ENCODE measurements at places on chromosomes 2 and 18.

DNA sequence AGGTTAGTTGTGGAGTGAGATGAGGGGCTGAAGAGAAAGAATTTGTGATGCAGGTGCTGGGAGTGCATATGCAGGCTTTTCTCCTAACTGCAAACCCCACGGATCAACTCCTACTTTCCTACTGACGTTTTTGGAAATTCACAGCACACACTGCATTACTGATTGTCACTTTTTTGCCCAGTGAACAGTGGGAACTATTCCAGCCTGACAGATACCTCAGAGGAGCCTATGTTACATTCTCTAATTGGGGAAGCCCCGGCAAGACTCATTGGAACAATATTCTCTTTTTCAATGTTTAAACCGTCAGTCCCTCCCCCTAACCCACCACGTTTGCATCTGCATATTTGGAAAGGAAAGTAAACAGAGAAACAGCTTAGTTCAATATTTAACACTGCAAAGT is 126.2 kb downstream of the DPP4 start:
- DNase-seq, result no peak

DNA sequence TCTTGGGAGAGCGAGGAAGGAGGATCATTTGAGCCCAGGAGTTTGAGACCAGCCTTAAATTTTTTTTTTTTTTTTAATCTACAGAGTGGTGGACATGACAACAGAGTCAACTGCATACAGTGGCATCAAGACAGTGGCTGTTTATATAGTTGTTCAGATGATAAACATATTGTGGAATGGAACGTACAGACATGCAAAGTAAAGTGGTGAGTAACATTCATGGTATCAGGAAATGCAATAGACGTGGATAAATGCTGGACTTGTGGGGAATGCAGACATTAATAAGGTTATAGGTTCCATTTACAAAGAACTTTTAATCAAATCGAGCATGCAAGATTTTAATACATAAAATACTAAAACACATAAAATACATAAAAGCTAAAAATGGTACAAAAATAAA is 11.9 kb downstream of the WDR43 start:
- no peak for DNase-seq

GRCh38 chr18:61209801-61210200 is 123.4 kb upstream of the CDH20 start:
- no peak for DNase-seq

DNA sequence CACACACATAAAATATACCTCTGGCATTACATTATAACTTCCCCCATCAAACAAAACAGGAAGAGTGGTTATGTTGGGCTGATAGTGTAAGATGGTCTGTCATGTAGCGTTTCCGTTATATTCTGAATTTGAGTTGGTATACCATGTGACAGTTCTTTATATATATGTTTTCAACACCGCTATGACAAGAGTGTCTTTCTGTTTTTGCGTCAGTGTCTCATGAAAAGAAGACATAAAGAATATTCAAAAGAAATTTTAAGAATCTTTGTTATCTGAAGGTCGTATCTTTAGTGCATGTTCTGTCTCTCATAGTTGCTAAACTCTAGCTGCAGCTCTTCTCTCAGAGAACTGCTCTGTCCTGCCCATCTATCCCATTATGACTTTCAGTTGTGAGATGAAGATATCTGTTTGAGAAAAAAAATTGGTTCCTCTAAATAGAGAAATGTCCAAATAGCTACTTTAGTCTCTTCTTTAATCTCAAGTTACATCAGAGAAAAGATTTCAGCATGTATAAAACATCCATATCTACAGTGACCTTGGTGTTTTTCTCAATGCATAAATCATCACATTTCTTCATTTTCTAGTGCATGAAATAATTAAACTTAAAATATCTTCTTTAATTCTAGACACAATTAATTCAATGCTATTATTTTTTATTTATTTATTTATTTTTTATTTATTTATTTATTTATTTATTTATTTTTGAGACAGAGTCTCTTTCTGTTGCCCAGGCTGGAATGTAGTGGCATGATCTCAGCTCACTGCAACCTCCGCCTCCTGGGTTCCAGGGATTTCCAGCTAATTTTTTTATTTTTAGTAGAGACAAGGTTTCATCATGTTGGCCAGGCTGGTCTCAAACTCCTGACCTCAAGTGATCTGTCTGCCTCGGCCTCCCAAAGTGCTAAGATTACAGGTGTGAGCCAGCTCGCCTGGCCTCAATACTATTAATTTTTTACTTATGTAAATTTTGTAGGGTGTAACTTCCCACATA is 24.3 kb upstream of the PSME4 start:
- DNase-seq, result no peak

- no peak for DNase-seq
Measured at GRCh38 chr18:47184419-47185050, 8.4 kb upstream of the IER3IP1 start.

GRCh38 chr18:9418047-9418690 is 57.1 kb upstream of the RALBP1 start:
- no peak for DNase-seq

GRCh38 chr2:231922311-231923009 is 3.7 kb downstream of the NPPC start:
- DNase-seq, result no peak

- DNase-seq, result no peak
Measured at GRCh38 chr2:226185616-226186211, 613.9 kb downstream of the IRS1 start.

All from bone marrow (tissue), 2 donors.